ENCODE measurements at places on chromosomes 7 and 10. TPM values are rescaled to one million over a fixed set of nuclear protein-coding genes. Genes with fewer than 3 reads are reported as not detected.

DNA sequence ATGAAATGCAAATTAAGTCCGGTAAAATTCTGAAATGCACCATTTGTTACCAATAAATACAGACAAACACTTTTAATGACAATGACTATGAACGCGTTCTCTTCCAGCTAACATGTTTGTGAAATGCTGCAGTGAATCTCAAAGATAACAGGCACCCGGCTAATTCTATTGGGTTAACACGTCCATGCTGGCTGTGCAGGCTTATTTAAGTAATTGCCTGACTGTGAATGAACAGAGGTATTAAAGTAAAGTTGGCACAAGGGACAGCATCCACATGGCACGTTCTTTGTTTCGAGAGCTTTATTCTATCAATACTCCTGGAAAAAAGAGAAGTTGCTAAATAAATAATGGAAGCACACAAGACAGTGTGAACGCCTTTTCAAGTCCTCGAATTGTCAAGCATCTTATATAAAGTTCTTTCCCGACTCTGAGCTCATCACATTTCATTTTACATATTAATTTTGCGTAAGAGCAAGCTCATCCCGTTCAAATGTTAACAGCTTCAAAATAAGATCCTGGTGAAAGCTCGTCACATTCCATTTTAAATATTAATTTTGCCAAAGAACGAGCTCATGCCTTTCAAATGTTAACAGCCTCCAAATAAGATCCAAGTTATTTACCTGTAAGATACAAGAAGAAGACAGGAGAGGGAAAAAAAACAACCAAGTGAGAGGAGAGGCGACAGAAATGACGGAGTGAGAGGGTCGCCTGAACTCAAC, 111.3 kb upstream of the RHEB start:
- no peaks in the 10 kb centered on the region for H3K27me3 ChIP-seq
- no peak for DNase-seq
- H3K4me3 ChIP-seq: peak overlapping the region; percentile 65
- H3K27ac ChIP-seq: peak overlapping the region; percentile 39
- peaks cover 11% of the 10 kb centered on the region for H3K4me1 ChIP-seq

The EPDR1 gene
- polyA plus RNA-seq: not detected

The NUTM2E gene
- 0.79 TPM for polyA plus RNA-seq

GRCh38 chr7:96322847-96323461, 1.1 kb upstream of the SLC25A13 start:
- H3K27ac ChIP-seq: no peak overlapping the region
- no peak for DNase-seq
- no peaks in the 10 kb centered on the region for H3K36me3 ChIP-seq
- H3K4me1 ChIP-seq: peaks cover 24% of the 10 kb centered on the region
- no peaks in the 10 kb centered on the region for H3K27me3 ChIP-seq
- H3K4me3 ChIP-seq: no peak overlapping the region
